ENCODE measurements at places on chromosomes 11 and 22.

GRCh38 chr11:3073029-3073435 lies 15.8 kb upstream of the CARS1 start:
- DNase-seq: no peak

- DNase-seq: no peak
Measured at GRCh38 chr11:120208777-120209176, 2.1 kb upstream of the OAF start.

- DNase-seq: no peak
Measured at GRCh38 chr11:112524798-112525197, 264.1 kb upstream of the PLET1 start.

DNA sequence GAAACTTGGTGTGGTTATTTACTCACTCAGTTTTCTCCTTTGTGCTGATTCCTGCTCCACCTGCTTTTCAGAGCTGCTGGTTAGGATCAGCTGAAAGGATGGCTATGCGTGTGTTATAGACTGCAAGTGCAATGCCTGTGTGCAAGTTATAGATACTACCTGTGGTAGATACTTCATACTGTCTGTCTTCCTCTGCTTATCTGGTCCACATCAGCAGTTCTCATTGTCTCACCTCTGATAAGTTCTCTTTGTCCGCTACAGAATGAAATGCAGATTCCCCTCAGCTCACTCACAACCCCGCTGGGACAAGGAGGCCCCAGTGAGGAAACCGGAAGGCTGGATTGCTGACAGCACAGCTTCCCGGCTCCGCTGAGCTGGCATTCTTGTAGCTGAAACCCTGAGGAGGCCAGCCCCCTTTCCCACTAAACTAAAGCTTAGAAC lies 37.5 kb upstream of the LYVE1 start:
- no peak for DNase-seq

DNA sequence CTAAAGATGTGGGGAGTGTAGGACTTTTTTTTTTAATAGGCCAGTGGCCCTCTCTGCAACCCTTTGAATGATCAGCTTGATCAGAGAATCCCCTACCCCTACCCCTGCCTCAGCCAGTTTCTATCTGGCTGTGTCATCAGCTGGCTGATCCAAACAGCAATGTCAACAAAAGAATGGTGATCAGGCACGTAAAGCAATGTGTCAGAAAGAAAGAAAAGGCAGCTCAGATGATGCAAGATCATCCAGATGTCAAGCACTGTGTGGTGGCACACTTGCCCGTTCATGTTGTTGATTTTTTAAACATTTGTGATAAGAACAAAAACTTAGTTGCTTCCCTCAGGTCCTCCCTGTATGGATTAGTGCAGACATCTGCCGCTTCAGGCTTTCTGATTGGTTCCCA lies 26.3 kb upstream of the EHF start:
- DNase-seq: no peak

DNA sequence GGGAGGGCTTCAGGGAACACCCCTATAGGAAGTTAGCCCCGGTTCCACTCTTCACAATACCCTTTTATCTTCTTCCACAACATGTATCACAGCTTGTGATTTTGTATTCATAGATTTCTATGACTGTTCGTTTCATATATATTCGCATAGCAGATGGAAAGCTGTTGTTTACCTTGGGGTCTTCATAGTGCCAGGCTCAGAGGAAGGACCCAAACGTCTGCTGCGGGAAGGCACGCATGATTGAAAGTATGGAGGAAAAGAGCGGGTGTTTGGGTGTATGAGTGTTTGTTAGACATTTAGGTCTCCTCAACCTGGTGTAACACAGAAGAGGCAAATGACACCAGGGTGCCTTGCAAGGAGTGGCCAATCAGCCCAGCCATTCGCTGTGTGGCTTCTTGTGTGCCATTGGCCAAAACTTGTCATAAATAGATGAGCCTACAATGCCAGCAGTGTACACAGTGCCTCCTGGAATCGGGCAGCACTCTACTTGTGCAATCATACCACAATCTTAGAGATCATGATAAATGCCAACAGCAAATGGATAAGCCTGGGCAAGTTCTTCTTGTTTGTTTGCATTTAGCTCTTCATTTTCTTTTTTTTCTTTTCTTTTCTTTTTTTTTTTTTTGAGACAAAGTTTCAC lies 10.9 kb upstream of the ADA2 start:
- no peak for DNase-seq

DNA sequence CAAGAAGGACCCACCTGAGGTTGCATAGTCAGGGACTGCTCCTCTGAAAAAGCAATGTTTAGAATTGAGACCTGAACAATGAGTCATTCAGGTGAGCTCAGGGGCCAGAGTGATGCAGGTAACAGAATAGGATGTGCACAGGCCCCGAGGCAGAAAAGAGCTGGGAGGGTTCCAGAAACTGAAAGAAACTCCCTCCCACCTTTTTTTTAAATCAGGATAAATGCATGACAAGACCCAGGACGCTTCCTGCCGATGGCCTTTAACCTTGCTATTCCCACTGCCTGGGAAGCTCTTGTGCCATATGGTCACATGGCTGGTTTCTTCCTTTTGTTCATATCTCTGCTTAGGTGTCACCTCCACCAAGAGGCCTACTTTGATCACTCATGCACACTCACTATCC lies 214.2 kb upstream of the ZBED5 start:
- no peak for DNase-seq

GRCh38 chr11:102499931-102500330 lies 30.6 kb downstream of the MMP7 start:
- DNase-seq: no peak

GRCh38 chr11:36249246-36249645 lies 40.0 kb downstream of the COMMD9 start:
- DNase-seq: no peak

DNA sequence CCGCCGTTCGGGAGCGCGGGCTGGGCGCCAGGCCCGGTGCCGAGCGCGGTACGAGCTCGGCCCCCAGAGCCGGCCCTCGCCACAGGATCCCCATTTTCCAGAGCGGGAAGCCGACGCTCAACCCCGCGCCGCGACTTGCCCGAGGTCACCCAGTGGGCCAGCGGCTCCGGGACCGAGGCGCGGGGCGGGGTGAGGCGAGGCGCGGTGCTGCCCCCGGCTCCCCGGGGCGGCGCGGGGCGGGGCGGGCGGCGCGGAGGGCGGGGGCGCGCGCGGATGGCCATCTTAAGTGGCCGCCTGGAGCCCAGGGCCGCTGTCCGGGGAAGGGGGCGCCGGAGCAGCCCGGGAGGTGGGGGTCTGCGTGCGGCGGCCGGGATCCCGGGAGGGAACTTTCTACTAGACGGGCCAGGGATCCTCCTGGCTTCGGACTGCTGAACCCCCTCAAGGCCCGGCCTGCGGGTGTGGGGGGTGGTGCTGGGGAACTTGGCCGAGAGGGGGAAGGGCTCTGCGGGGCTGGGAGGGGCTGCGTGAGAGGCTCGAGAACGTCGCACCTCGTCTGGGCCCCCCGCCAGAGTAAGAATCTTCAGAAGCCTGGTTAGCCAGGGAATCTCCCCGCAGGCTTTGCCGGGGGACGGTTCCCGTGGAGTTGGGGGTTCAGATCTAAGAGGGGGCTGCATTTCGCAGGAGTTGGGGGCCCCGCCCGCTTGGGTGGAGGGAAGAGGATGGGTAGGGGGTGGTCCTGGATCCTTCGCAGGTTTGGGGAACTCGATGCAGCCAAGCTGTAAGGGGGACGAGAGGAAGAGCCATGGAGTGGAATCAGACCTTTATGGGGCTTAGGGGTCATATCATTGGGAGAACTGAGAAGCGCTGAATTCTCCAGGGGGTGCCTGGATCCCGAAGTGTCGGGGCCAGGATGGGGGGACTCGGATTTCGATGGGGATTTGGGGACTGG lies 678 bp upstream of the INPPL1 start:
- DNase-seq: no peak

GRCh38 chr22:22687638-22688500 lies 43.5 kb downstream of the GGTLC2 start:
- DNase-seq: no peak

DNA sequence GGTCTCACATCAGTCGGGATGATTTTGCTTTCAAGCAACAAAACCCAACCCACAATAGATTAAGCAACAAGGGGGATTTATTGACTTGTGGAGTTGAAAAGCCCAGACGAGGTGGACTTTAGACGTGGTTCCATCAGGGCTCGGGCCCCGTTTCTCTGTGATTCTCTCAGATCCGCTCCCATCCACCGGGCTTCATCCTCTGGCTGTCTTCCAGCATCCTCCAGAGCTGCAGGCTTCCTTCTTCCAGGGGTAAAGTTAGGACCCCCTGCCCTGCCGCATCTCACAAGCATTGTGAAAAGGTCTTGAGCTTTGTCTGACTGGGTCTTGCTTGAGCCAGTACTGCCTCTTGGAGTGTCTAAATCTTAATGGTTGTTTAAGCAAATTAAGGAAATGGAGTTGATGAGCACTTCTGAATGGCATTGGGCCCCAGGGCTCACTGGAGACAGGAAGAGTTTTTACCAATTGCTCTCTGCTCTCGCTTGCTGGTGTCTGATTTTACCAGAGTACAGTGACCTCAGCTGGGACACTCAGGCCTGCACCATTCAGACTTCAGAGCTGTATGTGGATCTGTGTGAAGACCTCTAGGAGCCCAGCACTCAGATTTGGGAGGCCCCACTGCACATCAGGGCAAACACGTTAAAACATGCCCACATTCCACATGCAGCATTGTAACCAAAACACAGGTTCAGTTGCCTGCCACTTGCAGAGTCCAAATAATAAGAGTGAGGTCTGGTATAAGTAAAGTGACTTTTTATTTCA lies 13.5 kb upstream of the FTH1 start:
- DNase-seq: no peak

- no peak for DNase-seq
Measured at GRCh38 chr22:43377896-43378704, 33.7 kb upstream of the MPPED1 start.

GRCh38 chr22:40022536-40023240 lies 27.9 kb downstream of the FAM83F start:
- no peak for DNase-seq

DNA sequence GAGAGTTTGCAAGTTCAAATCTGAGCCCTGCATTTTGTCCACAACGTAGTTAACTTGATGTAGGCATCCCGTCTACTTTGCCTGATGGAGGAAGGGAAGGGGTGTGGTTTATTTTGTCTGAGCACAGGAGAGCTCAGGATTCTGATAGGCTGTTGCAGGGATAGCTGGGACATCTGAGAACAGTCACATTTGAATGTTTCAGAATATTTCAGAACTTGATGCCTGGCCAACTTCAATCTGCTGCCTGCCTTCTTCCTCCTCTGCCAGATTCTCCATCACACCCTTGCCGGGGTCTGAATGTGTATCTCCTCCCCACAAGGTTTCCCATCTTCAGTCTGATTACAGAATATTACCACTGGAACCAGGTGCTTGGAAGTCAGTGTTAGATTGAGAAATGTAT lies 51.6 kb downstream of the NTM start:
- DNase-seq: no peak

GRCh38 chr22:49692499-49693225 lies 135.0 kb downstream of the BRD1 start:
- no peak for DNase-seq

All from stimulated activated CD8-positive, alpha-beta memory T cell treated with anti-CD3 and anti-CD28 coated beads, Interleukin-2, amount 100 ng/mL, for 1 hour (primary cell).